Caco-2 (cell line): ENCODE measurements at places on chromosomes 6 and 20.

GRCh38 chr6:134667111-134667510, 282.8 kb downstream of the ALDH8A1 start:
- no peak for DNase-seq

- DNase-seq = no peak
Measured at GRCh38 chr6:24974182-24975171, 38.7 kb upstream of the RIPOR2 start.

DNA sequence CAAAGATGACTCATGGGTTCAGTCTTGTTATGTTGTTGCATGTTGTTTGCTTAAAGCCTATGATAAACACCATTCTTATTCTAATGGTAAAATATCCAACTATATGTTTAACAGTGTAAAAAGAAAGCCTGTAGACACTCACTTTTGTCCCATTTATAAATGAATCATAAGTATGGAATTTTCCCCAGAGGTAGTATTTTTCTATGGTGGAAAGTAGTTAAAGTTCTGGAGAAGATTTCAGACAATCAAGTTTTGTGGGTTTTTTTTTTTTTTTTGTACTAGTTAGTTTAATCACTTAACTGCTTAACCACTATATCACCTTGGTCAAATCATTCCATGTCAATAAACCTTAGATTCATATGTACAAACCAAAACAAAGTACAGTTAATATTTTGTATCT, 35.8 kb downstream of the PTCHD4 start:
- DNase-seq = no peak

GRCh38 chr20:34085544-34086040, 26.5 kb downstream of the EIF2S2 start:
- no peak for DNase-seq

DNA sequence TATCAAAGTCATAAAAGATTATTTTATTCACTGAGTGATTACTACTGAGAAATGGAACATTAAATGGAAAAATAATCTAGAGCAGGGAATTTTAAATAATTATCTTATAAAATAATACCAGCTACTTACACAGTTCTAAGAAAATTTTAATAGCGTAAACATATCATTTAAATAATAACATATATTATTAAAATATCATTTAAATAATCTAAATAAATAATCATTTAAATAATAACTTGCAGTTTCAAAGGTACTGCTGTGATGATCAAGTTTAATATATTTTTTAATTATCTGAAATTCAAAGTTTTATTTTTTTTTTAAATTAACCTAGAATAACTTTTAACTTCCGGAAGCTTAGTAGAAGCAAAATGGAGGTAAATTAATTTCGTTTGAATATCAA, 301.2 kb downstream of the TBC1D32 start:
- DNase-seq = no peak

GRCh38 chr20:45061244-45061643, 39.7 kb downstream of the KCNS1 start:
- no peak for DNase-seq

DNA sequence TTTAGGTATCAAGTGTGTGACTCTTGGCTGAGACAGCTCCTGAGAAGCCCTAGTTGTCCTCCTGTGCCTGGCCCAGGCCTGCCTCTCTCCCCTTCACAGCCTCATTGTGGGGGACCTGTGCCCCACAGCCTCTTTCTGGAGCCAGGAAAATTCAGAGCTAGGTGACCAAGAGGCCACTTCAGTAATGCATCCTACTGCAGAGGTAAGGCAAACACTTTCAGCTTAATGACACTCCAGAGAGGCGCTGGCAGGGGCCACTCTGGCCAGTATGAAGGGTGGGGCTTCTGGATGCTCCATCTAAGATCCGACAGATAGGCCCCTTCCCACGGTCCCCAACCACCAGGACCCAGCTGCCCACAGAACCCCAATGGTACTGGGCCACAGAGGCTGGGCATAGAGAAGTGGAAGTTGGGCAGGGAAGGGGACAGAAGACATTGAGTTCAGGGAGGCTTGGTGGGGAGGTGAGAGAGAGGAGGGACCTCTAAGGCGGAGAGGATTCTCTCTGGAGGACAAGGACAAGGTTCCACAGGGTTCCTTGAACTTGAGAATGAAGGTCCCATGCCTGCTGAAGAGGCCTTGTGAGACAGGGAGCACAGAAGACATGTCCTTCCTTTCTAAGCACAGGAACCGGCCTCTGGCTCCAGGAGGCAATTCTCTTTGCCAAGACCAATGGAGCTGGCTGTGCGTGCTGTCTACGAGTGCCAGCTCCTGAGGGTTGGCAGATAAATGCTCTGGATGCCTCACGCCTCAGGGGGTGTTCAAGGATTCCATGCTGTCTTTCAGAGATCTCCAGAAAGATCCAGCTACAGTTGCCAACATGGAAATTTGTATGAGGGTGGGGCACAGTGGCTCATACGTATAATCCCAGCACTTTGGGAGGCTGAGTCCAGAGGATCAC, 46.4 kb upstream of the TGM2 start:
- DNase-seq = no peak

DNA sequence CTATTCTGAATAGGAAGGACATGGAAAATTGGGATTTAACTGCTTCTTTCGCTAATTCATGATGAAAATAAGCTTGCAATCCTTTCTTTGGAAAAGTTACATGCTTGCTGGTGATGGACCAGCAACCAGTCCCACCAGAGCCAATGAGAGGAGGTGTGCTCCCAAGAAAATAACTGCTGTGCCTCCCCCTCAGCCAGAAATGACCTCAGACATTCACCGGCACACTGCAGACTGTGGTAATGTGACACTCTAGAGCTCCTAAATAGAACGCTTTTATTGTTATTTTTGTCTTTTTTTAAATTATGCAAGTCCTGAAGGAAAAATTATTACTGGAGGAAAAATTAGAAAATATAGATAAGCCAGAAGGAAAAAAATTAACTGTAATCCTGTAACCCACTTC, 2.6 kb downstream of the PYGB start:
- no peak for DNase-seq

GRCh38 chr6:169230322-169230665, 23.4 kb downstream of the THBS2 start:
- no peak for DNase-seq

- no peak for DNase-seq
Measured at GRCh38 chr20:55437798-55438415, 567.4 kb downstream of the CBLN4 start.

DNA sequence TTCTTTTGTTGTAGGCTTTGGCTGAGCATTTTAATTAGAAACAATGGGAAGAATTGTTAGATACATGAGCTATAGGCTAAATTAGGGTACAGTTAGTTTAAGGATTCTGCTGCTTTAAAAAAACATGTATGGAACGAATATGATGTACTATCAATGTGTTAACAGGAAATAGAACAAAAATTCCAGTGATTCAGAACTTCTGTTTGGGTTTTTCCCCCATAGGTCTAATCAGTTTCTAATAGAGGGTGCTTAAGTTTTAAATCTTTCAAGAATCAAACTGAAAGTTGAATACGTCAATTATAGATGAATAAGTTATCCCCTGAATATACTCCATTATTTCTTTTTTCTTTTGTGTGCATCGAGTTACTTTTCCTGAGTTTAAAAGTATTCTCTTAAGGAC, 1.9 kb downstream of the TAB2 start:
- DNase-seq = no peak

- no peak for DNase-seq
Measured at GRCh38 chr20:11166712-11167111, 492.9 kb upstream of the JAG1 start.

DNA sequence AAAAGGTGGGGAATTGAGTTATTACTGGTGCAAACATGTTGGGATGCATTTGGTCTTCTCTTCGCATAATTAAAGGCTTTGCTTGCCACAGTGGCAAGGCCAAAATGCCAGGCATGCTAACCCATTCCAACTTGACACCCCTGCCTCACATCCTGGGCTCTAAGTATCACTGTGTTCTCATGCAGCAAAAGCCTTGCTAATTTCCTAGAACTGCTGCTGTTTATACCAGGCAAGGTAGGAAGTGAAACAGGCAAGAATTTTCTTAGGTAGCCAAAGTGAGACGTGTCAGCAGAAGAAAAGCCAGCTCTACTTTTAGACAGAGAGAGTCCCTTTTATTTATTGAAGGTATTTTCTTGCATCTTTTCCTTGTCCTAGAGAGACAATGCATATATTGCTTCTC, 41.2 kb downstream of the LYRM2 start:
- DNase-seq = no peak

DNA sequence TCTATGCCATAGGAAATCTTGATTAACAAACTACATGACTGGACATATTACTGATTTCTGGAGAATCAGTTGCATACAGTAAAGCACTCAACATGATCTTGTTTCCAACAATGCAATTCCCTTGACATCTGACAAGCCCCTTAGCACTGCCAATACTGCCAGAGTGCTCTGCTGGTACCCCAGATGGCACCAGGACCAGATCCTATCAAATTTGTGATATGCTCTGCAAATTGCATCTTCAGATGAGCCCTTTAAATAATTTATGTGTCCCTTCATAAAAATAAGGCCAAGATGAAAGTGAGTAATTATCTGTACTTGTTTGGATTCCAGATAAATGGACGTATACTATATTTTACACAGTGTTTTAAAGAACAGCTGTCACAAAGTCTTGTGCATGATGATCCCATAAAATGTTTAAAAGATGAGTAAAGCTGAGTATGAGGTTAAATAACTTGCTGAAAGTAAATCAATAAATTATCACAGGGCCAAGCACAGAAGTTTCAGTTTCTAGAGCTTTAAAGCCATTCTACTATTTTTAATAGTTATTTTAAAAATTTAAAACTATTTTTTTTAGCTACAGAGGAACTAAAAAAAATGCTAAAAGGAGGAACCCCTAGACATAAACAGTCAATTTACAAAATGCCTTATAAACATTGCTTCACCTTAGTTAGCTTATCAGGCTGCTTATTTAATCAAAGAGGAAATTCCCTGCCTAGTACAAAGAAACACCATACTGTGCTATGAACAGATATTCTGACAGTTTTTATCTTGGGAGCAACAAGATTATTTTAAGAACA, 42.1 kb downstream of the NUDT3 start:
- DNase-seq = no peak

- DNase-seq = no peak
Measured at GRCh38 chr6:10151144-10151915, 263.5 kb downstream of the TFAP2A start.

GRCh38 chr6:82917346-82918064, 148.1 kb downstream of the UBE3D start:
- peak; percentile 66 for DNase-seq

DNA sequence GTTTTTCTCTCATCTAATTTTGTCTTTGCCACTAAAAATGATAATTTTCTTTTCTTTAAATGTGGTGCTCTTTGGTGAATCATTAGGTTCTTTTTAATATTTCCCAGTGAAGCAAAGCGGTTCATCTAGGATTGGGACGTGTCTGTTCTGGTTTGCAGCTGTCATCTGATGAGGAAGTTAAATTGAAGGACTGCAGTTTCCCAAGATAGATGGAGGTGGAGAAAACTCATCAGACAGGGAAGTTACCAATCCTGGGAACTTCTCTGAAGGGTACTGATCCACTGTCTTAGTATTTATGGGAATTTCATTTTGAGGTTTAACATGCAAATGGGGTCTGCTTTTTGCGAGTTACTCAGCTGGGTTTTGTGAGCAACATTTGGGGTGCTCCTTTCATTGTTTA, 2.4 kb upstream of the AARS2 start:
- DNase-seq = no peak

GRCh38 chr6:161011492-161012480, 20.2 kb downstream of the MAP3K4 start:
- no peak for DNase-seq

- DNase-seq = no peak
Measured at GRCh38 chr6:43992126-43992663, 135.1 kb downstream of the MRPL14 start.

GRCh38 chr6:125989631-125990030, 3.3 kb downstream of the TRMT11 start:
- no peak for DNase-seq

- DNase-seq = no peak
Measured at GRCh38 chr6:133807501-133807900, 81.4 kb upstream of the TCF21 start.

DNA sequence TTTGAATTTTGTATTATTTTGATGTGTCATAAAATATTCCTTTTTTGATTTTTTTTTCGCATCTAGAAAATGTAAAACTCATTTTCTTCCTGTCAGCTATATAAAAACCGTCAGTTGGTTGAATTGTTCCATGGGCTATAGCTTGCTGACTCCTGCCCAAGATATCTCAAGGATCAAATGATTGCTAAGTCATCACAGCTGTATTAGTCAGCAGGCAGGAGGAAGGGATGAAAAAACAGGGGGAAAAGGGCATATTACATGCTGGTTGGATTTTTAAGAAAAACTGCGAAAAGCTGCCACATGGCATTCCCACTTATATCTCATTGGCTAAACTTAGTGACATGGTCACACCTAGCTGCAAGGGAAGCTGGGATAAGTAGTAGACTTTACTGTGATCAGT, 569.9 kb downstream of the BCKDHB start:
- DNase-seq = no peak

- no peak for DNase-seq
Measured at GRCh38 chr6:159978291-159979135, 9.6 kb downstream of the IGF2R start.
